Activated naive CD4-positive, alpha-beta T cell treated with anti-CD3 and anti-CD28 coated beads, Interleukin-2, amount 50 U/mL, for 16 hours (primary cell): ENCODE measurements at places on chromosomes 6 and 20.

GRCh38 chr20:49507741-49508434 lies 25.4 kb upstream of the KCNB1 start:
- DNase-seq: no peak

DNA sequence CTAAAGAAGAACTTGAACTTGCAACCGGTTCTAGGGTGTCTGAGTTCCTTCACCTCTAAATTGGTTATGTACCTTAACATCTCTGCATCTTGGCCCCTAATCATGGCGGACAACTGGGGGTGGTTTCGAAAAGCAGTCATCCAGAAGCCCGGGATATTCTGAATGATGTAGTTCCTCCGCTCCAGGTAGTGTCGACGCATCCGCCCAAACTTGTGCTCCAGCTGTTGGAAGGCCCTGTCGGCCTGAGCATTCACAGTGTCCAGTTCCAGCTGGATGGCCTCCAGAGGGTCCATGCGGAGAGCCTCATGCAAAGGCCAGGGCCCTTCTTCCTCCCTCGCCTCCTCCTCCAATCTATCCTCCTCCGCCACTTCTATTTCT lies 887 bp downstream of the TSPYL1 start:
- peak; percentile 19 for DNase-seq

DNA sequence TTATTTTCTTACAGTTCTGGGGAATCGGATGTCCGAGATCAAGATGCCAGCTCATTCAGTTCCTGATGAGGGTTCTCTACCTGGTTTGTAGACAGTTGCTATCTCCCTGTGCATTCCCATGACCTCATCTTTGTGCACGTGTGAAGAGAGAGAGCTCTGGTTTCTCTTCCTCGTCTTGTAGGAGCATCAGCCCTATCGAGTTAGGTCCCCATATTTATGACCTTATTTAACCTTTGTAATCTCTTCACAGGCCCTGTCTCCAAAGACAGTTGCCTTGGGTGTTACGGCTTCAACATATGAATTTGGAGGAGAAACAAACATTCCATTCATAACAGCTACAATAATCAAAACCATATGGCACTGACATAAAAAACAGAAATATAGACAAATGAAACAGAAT lies 455.3 kb downstream of the HACE1 start:
- no peak for DNase-seq

DNA sequence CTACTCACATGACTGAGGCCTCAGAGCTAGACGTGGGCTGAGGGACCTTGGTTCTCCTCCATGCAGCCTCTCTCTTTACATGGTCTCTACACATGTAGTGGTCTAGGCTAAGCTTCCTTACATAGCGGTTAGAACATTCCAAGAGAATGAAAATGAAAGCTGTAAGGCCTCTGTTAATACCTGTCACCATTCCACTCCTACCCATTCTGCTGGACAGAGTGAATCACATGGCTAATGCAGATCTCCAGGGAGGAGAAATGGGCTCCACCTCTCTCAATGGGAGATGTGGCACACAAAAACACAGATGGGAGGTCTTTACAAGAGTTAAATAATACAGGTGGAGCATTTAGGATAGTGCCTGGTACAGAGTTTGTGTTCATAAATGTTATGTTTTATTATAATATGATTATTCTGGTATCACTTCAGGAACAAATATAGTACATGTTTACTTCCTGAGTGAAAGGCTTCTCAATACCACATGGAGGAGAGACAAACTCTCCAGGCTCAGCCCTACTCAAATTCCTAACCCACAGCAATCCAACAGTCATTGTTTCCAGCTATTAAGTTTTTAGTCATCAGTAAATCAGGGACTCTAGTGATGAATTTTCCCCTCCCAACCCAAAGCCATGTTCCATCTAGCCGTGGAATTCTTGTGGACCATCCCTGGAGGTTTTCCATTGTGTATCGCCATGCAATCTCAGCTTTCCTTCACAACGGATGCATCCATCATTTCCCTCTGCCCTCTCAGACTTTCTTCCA lies 57.9 kb downstream of the ISM1 start:
- no peak for DNase-seq

DNA sequence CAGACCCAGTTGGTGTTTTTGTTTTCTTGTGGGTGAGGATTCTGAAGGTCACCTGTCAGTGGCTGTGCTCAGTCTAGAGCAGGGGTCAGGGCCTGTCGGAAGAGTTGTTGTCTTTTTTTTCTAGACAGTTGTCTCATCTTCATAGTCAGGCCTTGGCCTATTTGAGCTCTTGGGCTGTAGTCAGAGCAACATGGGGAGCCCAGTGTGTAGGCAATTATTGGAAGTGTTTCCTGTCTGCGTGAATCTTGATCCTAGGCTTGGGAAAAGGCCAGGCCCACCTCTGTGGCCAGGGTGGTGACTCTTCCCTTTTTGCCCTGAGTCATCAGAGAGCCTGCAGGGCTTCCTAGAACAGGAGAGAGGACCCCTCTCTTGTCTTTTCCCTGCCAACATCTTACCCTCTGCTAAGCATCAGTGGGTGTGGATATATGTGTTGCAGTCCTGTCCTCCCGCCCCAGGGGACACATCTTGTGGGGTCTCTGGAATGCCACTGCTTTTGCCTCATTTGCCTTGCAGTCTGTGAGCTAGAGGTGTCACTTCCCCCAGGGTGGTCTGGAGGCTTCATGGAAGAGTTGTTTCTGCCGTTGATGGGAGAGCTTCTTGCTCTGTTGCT lies 11.4 kb downstream of the TJAP1 start:
- DNase-seq: no peak

GRCh38 chr20:23656372-23656771 lies 18.6 kb upstream of the CST3 start:
- DNase-seq: no peak

GRCh38 chr6:116842459-116842858 lies 13.6 kb upstream of the GPRC6A start:
- no peak for DNase-seq

GRCh38 chr20:35458388-35458787 lies 3.0 kb downstream of the CEP250 start:
- DNase-seq: no peak

DNA sequence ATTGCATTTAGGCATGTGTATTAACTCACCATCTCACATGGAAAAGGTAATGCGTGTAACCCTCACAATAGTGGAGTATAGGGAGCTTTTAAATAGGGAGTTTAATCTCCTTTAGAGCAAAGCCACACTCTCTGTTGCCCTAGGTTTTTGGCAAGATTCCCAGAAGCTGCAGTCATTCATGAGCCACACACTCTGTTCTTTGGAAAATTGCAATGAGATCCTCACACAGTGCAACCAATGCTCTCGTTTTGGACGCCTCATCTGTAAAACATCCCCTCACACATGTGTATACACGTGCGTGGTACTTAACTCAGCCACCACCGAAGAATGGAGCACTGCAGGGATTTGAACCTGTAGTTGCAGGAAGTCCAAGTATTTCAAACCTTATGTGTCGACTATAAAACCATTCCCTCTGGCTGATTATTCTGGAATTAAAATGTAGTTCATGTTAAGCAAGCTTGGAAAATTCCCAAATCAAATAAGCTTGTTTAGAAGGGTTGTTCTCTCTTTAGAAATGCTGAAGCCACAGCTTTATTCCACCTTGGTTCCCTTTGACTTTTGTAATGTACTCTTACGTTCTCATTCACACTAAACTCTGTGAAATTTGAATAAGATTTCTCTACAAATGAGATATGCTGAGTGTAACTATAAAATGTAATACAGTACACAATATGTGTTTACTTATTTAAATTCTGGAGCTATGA lies 489.8 kb upstream of the MANEA start:
- no peak for DNase-seq

DNA sequence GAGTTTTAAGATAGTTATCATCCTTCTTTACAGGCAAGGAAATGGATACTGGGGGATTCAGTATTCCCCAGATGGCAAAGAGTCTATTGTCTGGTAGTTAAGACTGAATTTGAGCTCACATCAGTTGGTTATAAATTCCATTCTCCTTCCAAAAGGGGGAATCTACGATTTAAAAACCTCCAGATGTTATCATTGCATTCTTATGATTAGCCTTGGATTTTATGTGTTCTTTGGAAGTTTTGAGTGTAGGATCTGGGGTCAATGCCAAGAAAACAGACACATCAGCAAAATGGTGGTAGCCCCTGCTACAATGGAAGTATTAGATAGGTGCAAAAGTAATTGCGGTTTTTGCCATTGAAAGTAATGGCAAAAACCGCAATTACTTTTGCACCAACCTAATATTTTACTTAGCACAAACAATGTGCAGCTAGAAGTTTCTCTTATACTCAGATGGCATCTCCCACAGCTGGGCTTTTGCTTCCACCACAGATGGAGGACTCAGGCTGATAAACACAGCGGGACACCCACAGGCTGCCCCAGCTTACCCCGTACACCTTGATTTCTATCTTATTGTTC lies 168.2 kb upstream of the RIN2 start:
- no peak for DNase-seq

DNA sequence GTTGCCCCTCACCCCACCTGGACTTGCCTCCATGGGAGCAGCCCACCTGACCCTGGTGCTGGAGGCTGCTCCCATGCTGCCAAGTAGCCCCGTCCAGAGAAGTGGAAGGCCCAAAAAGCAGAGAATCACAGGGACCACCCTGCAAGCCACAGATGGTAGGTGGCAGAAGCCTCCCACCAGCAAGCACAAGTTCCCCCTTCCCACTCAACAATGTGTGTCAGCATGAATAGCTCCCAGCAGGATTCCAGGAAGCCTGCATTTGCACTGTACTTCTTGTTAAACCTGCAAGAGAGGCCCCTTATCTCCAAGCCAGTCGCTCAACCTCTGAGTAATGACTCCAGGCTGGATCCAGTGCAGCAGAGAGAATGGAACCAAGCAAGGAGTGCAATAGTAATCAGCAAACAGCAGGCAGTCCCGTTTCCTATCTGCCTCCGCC lies 180.8 kb upstream of the CST7 start:
- no peak for DNase-seq

DNA sequence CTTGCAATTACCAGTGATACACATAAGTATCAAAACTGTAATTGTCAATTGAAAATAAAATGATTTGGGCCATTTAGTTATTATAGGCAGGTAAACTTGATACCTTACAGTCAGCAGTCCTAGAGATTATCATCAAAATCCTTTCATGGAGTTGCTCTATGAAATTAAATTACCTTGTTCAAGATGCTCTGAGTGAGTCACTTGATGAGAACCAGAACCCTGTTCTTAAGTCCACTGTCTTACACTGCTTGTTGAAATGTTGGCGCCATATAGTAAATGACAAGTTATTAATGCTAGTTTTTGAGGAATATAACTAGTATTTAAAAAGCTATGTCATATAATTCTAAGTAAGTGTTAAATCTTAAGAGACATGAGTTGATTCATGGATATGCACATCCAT lies 37.2 kb upstream of the BAG2 start:
- no peak for DNase-seq

DNA sequence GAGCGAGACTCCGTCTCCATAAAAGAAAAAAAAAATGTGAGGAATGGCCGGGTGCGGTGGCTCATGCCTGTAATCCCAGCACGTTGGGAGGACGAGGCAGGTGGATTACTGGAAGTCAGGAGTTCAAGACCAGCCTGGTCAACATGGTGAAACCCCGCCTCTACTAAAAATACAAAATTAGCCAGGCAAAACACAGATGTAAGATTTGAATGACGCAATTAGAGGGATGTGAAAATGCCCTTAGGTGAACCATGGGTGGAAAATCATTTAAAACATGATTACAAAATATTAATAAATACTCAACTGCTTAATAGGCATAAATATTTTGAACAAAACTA lies 20.9 kb downstream of the COL9A3 start:
- no peak for DNase-seq

DNA sequence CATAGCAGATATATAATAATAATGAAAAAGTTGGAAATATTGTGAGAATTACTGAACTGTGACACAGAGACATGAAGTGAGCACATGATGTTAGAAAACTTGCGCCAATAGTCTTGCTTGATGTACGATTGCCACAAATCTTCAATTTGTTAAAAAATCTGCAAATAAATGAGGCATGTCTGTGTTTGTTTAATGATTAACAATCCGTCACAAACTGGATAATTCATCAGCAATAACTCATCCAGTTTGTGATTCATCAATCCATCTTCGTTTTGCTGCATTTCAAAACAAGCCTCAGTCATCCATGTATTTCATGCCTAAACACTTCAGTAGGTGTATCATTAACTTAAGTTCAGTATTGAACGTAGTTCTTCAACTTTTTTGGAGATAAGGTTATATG lies 25.5 kb upstream of the SMIM26 start:
- DNase-seq: no peak

- DNase-seq: no peak
Measured at GRCh38 chr6:140572129-140572528, 1197.7 kb upstream of the CITED2 start.

DNA sequence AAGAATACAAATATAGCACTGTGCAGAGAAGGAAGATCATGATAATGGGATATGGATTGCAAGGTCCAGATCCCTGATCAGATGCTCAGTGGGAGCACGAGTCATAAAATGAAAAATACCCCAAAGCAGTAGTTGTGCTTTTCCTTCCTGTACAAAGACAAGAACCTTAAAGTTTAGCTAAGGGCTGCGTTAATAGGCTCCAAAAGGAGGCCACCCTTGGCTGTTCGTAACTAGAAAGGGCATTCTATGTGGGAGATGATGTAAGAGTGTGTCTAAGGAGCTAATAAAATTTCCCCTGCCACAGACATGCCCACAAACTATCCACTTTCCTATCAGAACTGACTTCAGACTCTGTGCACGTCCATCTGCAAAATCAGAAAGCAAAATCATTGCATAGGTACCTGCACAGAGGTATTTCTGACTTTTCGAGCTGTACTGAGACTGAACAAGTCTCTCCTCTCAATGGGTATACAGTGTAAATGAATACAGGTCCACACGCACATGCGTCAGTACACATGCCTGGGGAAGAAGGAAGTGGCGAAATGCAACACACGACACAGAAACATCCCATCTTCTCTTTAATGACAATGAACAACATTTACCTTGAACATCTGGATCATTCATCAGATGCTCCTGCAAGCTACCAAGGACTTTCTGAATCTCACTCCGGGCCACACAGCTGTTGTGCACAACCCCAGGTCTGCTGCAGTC lies 16.9 kb upstream of the ANKRD60 start:
- no peak for DNase-seq

DNA sequence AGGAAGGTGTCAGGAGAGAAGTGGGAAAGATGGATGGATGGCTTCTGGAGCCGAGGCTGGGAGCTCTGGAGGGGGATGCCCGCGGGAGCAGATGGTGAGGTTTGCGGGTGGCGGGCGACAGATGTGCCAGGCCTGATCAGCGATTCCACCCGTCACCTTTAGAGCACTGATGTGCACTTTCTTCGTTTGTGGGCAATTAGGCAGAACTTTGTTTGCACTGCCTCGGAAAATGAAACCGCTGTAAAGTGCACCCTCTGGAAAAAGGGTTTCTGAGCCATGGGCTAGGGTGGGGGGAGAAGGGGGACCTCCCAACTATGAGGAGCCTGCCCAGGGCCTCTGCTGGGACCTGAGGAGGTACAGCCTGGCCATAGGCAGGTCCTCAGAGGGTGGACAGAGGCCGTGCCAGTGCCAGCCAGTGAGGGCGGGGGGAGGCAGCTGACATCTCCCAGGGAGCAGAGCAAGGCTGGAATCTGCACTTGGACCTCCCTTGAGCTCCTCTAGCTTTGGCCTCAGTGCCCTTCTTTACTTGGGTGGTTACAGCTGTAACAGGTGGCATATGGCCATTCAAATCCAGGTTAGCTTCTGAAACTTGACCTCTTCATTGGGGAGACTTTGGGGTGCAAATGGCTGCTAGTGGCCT lies 58.7 kb downstream of the CD40 start:
- DNase-seq: no peak
